ENCODE measurements at places on chromosomes 7 and 10.

DNA sequence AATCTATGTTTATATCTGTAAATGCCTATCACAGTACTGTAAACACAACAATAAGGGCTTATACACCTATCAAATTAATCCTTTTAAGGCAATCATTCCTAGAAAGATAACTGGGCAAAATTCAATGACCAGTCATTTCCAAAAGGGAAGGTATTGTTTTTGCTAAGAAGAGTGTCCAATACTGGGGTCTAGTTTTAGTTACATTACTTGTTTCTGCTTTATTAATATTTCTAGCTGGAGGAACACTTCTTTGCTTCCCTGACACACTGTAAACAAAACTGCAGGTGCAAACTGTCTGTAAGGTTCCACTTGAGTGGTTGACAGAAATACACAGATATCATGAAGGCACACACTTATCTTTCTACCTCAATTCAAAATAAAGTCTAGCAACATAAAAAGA, 84.2 kb upstream of the FAM133B start:
- no peak for DNase-seq

DNA sequence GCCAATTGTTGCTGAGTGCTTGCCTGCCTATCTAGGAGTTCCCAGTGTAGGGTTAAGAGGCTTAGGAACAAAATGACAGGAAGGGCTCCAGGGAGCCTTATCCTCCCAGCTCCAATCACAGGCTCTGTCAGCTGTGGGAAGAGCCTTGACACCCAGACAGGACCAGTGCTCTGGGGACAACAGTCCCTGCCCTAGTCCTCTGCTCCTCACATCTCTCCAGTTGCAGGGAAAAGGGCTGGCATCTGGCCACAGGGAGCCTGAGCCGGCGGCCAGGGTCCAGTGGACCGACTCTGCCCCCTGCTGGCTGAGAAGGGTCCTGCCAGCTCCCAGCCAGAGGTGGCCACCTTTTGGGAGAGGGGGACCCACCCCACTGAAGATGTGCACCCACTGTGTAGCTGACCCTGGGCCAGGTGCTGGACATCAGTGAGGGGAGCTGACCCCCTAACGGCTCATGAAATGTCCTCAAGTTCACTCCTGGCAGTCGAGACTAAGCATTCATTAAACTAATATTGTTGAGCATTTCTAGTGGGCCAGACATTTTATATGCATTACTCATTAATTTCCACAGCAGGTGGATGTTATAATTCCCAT, 17.6 kb downstream of the DNAJB12 start:
- peak; percentile 67 for DNase-seq

GRCh38 chr10:70323138-70323696, 39.4 kb upstream of the NPFFR1 start:
- DNase-seq = no peak

DNA sequence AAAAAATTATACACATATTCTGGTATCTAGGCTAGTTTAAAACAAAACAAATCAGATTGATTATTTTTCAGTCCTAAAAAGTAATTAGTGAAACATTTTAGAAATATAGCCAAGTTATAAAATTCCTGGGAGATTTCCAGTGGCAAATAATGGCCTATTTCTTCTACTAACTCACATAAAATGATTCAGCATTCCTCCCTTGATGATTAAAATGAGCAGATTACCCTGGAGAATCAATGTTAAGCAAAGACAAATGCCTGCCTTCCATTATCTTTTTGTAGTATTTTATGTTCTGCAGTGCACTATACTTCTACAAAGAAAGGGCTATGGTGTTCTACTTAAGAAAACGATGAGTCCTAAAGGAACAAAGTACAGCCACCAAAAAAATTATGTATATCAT, 53.6 kb downstream of the PARD3 start:
- DNase-seq = no peak

- no peak for DNase-seq
These were observed 73.3 kb upstream of the RHEB start for GRCh38 chr7:151592868-151593486.

DNA sequence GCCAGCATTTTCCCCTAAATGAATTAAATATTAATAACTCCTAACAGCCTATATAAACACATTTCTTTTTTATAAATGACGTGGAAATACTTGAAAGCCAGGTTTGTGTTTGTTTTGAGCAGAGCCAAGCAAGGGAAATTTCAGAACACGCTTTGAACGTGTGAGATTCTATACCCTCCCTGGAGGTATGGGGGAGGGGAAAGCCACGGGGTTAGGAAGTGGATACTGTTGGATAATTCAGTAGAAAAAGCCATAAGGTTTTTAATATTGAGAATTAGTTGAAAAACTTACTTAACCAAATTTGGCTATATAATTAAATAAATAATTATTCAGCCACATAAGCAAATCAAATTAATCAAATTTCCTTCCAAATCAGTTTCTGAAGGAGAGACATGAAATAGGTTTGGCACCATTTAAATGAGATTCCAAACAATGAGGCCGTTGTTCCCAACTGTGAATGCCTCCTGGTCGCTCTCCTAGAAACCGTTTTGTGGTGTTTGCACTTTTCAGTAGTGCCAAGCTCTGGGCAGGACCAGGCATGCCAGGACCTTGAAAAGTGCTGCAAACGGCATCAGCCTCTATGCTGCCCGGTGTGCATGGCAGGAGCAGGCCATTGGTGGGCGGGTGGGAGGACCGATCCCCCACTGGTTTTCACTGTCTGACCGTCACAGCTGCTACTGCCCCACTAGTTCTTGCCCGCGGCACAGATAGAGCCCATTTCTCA, 88.1 kb downstream of the SEPTIN14 start:
- DNase-seq = no peak

GRCh38 chr10:29646238-29646902, 11.6 kb upstream of the SVIL start:
- no peak for DNase-seq

DNA sequence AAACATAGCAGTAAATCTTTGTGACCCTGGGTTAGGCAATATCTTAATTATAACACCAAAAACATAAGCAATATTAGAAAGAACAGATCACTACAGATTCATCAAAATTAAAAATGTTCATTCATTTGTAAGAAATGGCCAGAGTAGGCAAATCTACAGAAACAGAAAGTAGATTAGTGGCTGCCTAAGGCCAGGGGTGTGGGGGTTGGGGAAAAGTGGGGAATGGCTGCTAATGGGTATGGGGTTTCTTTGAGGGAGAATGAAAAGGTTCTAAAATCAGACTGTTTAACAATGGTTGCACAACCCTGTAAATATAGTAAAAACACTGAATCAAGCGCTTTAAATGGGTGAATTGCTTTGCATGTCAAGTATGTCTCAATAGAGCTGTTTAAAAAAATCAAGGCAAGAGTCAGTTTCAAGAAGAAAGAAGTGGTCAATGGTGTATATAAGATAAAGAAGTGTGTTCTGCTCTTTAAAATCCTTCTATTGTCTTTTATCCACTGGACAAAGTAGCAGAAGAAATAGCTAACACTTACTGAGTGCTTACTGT, 42.6 kb downstream of the CDK6 start:
- DNase-seq = no peak

GRCh38 chr7:69166979-69167516, 431.2 kb upstream of the AUTS2 start:
- DNase-seq = no peak

DNA sequence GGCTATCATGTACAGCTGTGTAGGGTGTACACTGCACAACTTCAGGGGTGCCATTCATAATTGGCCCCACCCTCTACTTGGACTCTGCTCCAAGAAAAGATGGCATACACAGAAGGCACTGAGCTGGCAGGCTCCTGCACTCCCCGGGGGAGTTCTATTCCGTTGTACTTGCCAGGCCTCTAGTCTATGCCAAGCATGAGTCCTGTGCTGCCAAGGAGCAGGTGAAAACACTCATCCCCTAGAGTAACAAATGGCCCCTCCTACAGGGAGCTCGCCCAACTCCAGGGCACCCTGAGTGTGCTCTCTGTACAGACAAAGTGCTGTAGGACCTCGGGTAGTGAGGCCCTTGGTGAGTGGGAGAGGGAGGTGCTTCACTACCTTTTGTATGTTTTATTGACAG, 127.2 kb downstream of the SLIT1 start:
- no peak for DNase-seq

DNA sequence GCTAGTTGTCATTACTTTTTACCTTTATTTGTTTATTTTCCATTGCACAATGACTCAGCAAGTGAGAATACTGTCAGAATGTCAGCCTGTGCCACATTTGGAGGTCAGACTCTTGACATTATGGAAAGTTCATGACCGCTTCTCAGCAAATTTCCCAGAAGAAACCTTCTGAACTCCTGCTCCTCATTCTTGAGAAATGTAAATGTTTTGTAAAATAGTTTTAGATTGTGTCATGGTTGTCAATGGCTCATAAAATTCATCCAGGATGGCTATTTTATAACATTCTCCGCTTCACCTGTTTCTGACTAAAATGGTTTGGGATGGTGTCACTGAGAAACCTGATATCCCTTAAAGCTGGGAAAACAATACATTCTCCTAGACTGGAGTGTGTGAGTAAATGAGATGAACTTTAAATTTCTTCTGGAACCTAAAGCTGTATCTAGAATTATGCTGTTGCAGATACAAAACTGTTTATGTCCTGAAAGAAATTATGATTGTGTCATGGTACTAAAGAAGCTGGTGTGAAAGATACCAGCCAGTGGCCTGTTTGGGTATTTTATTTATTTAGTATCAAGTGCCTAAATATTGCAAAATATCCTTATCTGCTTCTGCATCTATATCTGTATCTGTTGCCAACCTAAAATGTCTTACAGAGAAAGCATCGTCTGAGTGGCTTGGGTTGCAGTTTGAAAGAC, 671.7 kb downstream of the GATA3 start:
- DNase-seq = no peak

DNA sequence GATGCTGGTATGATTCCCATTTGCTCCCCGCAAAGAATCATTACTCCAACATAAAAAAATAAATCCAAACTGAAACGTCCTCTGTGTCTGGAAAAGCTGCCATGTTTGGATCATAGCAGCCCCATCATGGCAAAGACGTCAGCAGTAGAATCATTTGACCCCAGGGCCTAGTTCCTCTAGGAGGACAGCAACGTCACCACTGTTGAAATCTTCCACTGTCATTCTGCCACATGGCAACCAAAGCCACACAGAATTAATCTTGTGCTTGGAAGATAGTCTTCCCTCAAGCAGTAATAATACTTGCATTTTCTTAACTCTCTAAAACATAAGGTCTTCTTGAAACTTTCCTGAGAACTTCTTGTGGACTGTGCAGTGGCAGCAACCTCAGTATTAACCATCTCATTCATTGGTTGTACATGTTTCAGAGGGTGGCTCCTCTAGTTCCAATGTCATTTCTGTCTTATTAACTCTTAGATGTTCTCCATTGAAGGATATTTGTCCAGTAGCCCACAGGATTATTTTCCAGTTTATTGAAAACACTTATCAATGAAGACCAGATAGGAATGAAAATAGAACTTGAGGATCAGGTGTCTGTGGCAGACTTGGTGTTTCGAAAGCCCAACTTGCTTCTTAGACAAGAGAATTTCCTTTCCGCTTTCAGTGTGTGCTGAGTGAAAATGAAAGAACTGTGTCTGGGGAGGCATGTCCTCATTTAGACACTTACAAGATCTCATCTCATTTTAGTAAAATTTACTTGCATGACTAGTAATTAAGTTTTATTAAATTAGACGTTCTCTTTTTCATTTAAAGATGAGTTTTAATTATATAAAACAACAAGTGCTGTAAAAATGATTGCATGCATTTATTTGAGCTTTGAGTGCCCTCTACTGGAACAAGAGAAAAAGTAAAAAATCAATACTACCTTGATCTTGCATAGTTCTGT, 28.9 kb upstream of the INHBA start:
- peak; percentile 5 for DNase-seq

DNA sequence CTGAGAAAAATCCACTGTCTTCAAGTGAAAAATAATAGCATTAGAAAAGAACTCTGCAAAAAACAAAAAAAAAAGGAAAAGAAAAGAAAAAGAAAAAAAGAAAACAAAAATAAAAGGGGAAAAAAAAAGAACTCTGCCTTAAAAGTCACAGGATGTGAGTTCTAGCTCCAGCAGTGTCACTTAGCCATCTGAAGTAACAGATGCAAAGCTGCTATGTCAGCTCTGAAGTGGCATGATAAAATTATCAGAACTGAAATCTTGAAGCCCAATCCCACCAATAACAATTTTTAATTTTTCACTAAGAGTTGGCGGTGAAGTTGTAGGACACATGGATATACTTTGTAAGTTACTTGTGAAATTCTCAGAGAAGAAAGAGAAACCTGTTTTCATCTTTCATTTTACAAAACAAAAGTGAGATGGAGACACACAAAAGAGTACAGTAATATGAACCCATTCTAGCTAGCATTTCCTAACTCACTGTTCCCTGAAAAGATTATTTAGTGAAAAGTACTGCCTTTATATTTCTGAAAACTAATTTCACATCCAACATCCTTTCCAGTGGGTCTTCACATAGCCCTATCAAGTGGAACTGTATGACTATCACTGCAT, 103.5 kb downstream of the ELAPOR2 start:
- DNase-seq = no peak

- no peak for DNase-seq
These were observed 45.2 kb downstream of the HTR5A start for GRCh38 chr7:155115288-155115687.

DNA sequence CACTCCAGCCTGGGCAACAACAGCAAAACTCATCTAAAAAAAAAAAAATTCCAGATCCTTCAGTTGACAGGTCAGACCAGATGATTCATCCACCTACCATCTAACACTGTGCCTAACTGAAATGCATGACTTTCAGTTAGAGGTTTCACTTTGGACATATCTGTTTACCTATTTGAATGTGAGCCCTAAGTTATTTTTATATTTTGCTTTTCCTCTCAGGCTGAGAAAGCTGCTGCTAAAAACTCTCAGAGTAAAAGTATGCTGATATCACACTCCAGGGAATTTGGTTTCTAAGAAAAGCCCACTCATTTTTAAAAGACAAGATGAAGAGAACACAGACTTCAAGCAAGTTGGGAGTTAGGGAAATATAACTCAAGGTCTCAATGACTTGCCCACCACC, 126.0 kb downstream of the SGMS1 start:
- no peak for DNase-seq

Measured in CD4-positive, alpha-beta T cell treated with Interferon alpha-2 for 1 hour (primary cell).